ENCODE measurements at places on chromosomes 16 and 17. TPM values are rescaled to one million over a fixed set of nuclear protein-coding genes. Genes with fewer than 3 reads are reported as not detected.

PRSS27 gene
- 0.05 TPM for total RNA-seq

CEP295NL gene
- total RNA-seq = 1.0 TPM

GP1BA gene
- total RNA-seq = not detected

MYH13 gene
- total RNA-seq = not detected

RNF112 gene
- total RNA-seq = not detected

RNFT1 gene
- 17.0 TPM for total RNA-seq

TBC1D3C gene
- total RNA-seq = not detected

TEKT3 gene
- not detected for total RNA-seq

LGALS9B gene
- not detected for total RNA-seq

MYH2 gene
- total RNA-seq = not detected

ACAP1 gene
- total RNA-seq = not detected

IGSF6 gene
- total RNA-seq = not detected

AP1G1 gene
- total RNA-seq = 51.9 TPM

KRTAP3-1 gene
- total RNA-seq = not detected

PKD1 gene
- total RNA-seq = 147 TPM

HOXB3 gene
- 17.7 TPM for total RNA-seq

KRT12 gene
- total RNA-seq = not detected

EVPLL gene
- total RNA-seq = not detected
